SK-N-SH (cell line): ENCODE measurements at places on chromosomes 2 and 18. TPM values are rescaled to one million over a fixed set of nuclear protein-coding genes. Genes with fewer than 3 reads are reported as not detected.

SRD5A2 gene
- not detected in 2 replicates for polyA plus RNA-seq

CREG2 gene
- 1.1 and 1.4 TPM in 2 replicates for polyA plus RNA-seq

CD207 gene
- 0.33 and 0.62 TPM in 2 replicates for polyA plus RNA-seq

ATL2 gene
- polyA plus RNA-seq, result 30.5 and 55.8 TPM in 2 replicates

KCNG2 gene
- not detected in 2 replicates for polyA plus RNA-seq

CHST9 gene
- not detected in 2 replicates for polyA plus RNA-seq

- DNase-seq, result peak; percentile 74
Observed at GRCh38 chr2:29196792-29197788, 81.9 kb downstream of the CLIP4 start.

DNA sequence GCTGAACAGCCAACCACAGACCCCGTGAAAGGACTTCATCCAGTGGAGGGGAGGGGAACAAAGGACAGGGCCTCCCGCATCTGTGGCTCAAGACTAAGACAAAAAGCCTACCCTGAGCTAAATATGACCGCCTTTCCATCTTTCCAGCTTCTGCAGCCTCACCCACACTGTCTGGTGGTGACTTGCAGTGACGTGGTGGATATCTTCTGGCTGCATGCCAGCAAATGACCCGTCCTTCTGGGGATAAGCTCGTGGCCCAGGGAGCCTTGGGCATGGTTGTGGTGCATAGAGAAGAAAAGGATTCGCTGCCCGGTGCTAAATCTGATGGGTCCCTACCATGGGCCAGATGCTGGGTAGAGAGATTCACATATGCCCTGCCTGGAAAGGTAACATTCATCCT lies 8.7 kb upstream of the NGEF start:
- no peak for DNase-seq

DNA sequence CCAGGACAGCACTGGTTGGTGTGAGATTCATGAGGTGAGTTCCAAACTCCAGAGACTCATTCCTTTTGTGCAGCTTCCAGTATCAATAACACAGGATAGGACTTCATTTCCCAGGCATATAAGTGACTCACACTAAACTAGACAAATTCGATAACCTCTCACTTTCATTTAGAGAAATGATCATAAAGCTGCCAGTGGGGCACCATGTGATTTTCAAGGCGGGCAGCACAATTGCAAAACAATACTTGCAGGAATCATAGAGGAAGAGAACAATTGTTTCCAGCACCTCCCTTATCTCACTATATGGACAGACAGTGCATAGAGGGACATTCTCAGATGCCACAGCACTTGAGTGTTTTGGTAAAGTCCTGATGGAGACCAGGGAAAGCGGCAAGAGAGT lies 31.3 kb upstream of the DNAH7 start:
- no peak for DNase-seq

DNA sequence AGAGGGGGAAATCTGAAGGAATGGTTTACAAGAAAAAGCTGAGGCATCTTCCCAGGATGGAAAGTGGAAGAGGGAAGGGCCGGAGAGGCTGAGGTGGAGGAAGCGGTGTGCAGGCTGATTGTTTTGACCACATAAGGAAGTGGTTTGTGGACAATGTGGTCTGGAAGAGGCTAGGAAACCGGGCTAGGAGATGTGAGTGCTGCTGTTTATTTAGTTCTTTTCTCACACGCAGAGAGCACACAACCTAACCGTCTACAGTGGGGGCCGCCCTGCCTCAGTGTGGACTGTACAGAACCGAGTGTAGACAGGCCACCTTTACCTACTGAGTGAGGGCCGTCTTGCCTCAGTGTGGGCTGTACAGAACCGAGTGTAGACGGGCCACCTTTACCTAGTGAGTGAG lies 251.7 kb upstream of the PXDN start:
- no peak for DNase-seq

GRCh38 chr2:114161371-114161770 lies 271.5 kb downstream of the ACTR3 start:
- no peak for DNase-seq

GRCh38 chr18:58041633-58042032 lies 2.4 kb upstream of the NEDD4L start:
- no peak for DNase-seq

DNA sequence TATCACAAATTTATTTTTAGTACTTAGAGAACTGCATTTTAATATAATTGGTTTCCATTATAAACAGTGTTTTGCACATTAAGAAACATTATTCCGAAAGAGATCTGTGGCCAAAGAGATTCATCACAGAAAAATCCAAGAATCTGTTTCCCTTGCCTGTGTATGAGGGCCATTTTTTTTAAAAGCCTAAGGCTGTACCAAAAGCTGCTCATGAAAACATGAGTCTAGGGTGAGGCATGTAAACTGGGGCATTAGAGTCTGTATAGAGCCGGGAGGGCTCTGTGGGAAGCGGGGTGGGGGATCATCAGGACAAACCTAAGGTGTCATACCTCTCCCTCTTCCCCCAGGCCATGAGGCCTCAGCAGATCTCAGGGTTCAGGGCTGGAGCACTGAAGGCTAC lies 223.8 kb downstream of the FBXO15 start:
- DNase-seq, result no peak

DNA sequence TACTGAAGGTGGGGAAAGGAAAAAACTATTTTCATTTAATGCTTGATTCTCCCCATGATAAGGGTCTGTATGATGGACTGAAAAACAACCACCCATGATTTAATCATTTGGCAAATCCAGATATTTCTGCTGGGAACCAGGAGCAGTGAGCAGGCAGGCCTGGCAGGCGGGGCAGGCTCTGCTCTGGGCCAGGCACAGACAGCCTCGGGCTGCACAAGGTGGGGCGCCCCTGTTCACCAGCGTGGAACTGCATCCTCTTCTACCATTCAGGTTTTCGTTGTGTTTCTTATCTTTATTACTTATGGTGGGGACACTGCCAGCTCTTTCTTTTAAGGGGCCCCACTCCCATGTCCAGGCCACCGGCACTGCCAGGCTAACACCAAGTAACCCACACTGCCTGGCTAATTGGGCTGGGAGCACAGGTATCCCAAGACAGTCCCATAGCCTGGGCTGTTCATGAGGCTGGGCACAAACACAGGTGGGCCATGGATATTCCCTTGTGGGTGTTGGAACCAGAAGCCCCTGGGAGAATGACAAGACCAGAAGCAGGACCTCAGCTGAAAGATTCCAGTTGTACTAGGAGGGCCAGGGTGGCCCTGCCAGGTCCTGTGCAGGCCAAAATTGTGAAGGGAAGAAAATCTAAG lies 57.1 kb upstream of the RALBP1 start:
- peak; percentile 41 for DNase-seq

DNA sequence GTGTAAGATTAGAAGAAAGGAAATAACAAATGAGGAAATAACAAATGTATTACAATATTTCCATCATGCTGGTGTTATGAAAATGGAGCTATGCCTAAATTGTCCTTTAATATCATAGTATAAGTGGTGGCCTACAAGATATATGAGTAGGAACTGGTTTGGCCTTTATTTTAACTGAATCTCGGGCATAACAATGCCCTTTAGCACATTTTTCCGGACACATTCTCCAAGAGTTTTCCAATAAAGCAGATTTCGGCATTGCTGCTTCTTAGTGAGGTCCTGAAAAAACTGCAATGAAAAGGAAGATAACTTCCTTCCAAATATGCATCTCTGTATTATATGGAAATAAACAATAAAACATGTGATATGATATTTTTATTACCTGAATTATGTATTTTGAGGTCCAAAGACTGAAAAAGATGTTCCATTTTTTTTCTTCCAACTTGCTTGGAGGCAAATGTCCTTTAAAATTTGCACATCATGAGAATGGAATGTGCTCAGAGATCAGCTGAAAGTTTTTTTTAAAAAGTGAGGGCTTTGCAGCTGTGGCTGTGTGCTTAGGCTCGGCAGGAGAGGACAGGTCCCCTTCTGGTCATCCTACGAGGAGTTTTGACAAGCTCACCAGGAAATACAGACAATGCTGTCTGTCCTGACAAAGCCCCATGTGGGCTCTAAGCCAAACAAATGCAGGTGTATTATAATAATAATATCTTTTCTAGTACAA lies 132.3 kb upstream of the RND3 start:
- DNase-seq, result no peak

GRCh38 chr2:172234716-172235691 lies 132.3 kb upstream of the DLX2 start:
- peak; percentile 77 for DNase-seq

DNA sequence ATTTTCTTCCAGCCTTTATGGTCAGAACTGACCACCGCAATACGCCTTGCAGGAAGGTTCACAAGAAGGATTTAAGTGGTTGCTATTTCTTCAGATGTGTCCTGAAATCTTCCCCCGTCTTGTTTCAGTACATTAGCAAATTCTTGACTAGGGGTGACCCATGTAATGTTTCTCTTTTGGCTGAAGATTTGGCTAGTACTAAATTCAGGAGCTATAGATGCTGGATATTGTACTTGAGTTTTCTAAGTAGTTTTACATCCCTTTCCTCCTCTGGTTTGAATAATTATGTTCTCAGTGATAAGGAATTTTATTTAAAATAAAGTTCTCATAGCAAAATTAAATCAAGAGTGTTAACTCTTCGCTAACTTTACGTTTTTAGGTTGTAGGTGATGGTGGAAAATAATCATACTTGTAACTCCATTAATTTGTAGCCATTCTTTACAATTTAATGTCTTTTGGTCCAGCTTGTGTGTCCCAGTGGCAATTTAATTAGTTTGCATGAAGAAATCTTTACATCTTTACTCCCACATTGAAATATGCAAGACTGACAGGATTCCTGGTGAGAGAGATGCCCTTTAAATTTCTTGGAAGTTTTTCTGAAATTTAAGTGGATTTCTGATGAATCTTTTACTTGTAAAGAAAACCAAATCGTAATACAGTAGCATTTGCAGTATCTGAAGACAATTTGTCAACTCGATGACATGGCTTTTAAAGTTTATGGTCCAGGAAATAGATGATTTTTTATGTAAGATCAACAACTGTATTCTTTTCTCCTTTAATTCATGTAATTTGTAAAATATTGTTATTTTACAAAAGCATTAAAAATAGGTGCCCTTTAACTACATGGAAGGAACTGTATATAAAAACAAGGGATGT lies 2.8 kb downstream of the PHLPP1 start:
- DNase-seq, result no peak

- DNase-seq, result no peak
Observed at GRCh38 chr2:74824679-74825078, 9.2 kb upstream of the HK2 start.

- no peak for DNase-seq
Observed at GRCh38 chr2:196931555-196931954, 5.0 kb upstream of the PGAP1 start.

DNA sequence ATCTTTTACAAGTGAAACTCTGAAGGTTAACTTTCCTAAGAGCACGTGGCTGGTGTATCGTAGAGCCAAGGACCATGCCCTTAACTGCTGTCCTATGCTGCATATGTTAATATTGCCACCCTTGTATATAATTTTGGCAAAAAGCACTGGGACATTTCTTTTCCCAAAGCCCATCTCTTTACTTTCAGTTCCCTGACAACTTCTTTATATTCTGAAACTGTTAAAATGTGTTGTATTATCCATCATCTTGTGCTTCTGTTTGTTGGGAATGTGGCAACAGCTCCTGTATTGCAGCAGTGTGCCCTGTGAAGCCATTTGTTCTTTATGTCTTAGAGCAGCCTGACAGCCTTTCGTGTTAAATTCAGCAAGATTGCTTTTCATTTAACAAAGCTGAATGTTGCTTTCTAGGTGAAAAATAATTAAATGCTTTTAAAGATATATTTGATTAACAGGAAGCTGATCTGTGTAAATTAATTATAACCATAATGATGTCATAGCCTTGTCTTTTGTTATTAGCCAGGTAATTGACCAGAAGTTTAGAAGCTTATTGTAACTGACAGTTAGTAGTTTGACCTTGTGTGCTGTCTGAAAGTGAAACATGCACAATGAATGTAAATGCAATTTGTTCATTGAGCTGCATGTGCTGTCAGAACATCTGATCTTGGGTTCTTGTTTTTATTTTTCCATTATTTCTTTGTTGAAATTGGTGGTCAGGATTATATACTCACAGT lies 9.7 kb downstream of the RHBDD1 start:
- no peak for DNase-seq

- DNase-seq, result peak; percentile 37
Observed at GRCh38 chr2:25372405-25373268, 30.9 kb upstream of the DNMT3A start.

- no peak for DNase-seq
Observed at GRCh38 chr2:235098269-235098668, 146.5 kb downstream of the SH3BP4 start.

GRCh38 chr2:71782323-71782722 lies 329.0 kb downstream of the DYSF start:
- no peak for DNase-seq

DNA sequence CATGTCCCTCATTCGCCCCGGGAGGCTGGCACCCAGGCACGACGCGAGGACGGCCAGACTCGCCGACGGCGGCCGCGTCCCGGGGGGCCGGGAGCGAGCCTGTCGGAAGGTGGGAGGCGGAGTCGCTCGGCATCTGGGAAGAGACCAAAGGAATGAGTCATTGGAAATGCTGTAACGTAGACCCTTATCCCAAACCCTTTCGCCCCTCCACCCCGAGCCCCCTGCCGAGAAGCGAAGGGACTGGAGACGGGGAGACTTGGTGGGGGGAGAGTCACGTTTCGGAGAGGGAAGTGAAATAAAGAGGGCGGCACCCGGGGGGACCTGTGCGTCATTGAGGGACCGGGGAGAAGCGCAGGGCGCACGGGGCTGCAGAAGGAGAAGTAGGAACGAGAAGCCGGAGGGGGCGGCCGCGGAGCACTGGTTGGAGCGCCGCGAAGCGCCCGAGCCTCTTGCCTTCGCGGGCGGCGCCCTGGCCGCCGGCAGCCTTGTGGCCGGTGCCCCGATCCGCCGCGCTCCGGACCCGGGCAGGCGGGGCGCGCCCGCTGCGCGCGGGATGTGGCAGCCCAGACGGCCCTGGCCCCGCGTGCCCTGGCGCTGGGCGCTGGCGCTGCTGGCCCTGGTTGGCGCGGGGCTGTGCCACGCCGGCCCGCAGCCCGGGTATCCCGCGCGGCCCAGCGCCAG lies at the start of gene EMILIN2:
Gene EMILIN2, plus strand, starts transcription at position 371 of the 681 bp plus-strand sequence. Its CDS starts 183 bp downstream, at position 554.
- peak; percentile 63 for DNase-seq

DNA sequence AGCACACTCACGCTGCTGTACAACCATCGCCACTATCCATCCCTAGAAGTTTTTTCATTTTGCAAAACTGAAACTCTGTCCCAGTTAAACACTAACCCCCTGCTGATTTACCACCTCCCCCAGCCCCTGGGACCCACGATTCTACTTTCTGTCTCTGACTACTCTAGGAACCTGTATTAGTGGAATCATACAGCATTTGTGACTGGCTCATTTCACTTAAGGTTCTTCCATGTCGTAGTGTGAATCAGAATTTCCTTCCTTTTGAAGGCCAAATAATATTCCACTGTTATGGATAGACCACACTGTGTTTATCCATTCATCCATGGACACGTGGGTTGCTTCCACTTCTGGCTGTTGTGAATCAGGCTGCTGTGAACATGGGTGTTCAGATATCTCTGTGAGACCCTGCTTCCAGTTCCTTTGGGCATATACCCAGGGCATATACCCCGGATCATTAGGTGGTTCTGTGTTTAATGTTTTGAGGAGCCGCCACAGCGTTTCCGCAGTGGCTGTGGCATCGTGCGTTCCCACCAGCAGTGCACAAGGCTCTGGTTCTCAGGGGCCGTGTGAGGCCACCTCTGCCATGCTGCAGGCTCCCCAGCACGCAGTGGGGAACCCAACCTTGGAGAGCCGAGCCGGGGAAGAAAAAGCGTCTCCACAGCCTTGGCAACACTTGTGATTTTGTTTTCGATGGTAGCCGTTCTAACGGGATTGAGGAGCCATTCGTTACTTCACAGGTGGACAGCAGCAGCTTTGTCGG lies 10.1 kb downstream of the RAMP1 start:
- no peak for DNase-seq

- DNase-seq, result no peak
Observed at GRCh38 chr2:209236377-209236776, 187.5 kb upstream of the MAP2 start.
